ENCODE measurements at places on chromosomes 3 and 15. TPM values are rescaled to one million over a fixed set of nuclear protein-coding genes. Genes with fewer than 3 reads are reported as not detected.

The STAC gene
- total RNA-seq = 9.4 TPM

The ITIH1 gene
- total RNA-seq = 3.5 TPM

The AADACL2 gene
- not detected for total RNA-seq

The PRSS50 gene
- 3.8 TPM for total RNA-seq

The COL6A6 gene
- total RNA-seq = 1.7 TPM

The UBE2Q2 gene
- total RNA-seq = 43.8 TPM

The SLCO2A1 gene
- 2.5 TPM for total RNA-seq

DNA sequence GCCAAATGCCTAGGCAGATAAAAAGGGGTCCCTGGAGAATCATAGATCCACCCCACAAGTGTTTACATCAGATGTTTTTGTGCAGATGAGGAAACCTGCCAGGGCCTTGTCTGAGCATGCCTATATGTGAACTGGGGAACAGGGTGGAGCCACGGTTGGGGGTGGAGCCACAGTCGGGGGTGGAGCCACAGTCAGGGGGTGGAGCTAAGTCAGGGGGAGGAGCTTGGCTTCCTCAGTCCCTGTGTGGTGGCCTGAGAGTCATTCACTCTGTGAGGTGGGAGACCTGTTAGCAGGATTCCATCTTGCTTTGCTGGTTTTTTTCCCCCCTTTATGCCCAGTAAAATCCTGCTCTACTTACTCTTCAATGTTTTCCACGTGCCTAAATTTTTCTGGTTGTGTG is 57.8 kb upstream of the TGFBR2 start:
- no peaks in the 10 kb centered on the region for H3K4me1 ChIP-seq
- no peaks in the 10 kb centered on the region for H3K36me3 ChIP-seq
- peak; percentile 57 for DNase-seq
- H3K27me3 ChIP-seq = no peaks in the 10 kb centered on the region

DNA sequence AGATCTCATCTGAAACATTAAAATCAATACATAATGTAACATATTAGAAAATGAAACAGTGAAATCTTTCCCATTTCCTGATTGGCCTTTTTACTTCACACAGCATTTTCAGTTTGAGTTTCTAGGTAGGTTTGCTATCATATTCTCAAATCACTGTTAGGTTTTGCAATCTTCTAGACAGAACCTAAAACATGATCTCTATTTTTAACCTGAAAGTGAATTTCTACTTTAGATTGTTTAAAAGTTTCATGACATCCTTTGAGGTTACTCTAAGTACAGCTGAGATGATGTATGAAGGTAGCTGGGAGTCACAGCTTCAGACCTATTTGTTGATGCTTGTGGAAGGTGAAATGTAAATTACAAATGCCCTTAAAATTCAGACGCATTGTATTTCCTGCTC is 118.4 kb upstream of the GPR149 start:
- H3K36me3 ChIP-seq = no peaks in the 10 kb centered on the region

GRCh38 chr3:47892286-47893040 is 89.5 kb downstream of the DHX30 start:
- peaks cover 16% of the 10 kb centered on the region for H3K4me1 ChIP-seq
- no peaks in the 10 kb centered on the region for H3K27me3 ChIP-seq
- H3K4me3 ChIP-seq = no peak overlapping the region

GRCh38 chr3:164918905-164919304 is 159.4 kb downstream of the SI start:
- H3K27ac ChIP-seq = no peak overlapping the region
- H3K27me3 ChIP-seq = no peaks in the 10 kb centered on the region
- DNase-seq = no peak
- H3K4me1 ChIP-seq = no peaks in the 10 kb centered on the region

GRCh38 chr3:98536456-98537017 is 4.8 kb downstream of the GPR15 start:
- DNase-seq = no peak
- H3K4me3 ChIP-seq = no peak overlapping the region
- H3K27me3 ChIP-seq = no peaks in the 10 kb centered on the region
- no peak overlapping the region for H3K27ac ChIP-seq
- no peaks in the 10 kb centered on the region for H3K36me3 ChIP-seq

DNA sequence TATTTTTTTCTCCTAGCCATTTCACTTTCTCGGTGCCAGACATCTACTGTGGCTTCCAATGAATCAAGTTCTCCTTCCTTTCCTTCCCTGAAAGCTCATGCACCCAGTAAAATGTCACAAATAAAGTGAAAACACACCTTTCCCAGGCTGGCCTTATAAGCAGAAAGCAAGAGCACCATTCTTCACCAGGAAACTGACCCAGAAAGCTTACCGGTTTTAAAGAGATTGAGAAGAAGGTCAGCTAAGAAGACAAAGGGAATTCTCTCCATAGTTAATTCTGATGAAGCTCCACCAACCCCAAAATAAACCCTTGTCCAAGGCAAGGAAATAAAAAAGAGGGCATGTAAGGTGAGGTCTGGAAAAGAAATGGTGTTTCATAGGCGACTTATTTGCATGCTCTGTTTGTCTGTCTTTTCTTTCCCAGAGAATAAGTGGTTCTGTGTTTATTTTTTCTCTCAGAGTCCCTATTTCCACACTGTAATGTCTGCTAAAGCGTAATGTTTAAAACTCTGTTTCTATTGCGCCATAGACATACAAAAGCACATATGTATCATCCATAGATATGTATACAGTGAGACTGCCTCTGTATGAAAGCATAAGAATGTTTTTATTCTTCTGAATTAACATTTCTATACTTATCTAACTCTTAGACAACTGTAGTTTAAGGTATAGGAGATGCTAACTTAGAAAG is 2.8 kb downstream of the LSAMP start:
- DNase-seq = no peak
- H3K27me3 ChIP-seq = no peaks in the 10 kb centered on the region

- DNase-seq = no peak
- no peaks in the 10 kb centered on the region for H3K27me3 ChIP-seq
- no peaks in the 10 kb centered on the region for H3K4me1 ChIP-seq
- no peak overlapping the region for H3K27ac ChIP-seq
- no peak overlapping the region for H3K4me3 ChIP-seq
- H3K36me3 ChIP-seq = no peaks in the 10 kb centered on the region
Measured at GRCh38 chr3:87318617-87319021, 42.2 kb upstream of the POU1F1 start.

DNA sequence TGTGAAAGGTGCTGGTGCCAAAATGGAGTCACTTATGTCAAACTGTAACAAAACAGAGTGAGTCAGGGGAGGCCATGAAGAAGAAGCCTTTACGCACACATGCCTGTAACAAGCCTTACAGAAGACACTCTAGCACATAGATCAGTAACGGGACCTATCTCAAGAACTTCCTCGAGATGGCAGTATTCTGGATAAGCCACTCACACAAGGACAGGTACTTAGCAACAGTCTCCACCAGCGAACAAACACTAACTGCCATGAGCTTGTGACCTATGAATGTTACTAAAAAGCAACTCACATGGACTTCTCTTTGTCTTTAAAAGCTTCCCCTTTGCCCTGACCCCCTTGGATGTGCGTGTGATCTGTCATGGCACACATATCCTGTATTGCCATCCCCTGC is 235.1 kb downstream of the CD47 start:
- no peak overlapping the region for H3K27ac ChIP-seq
- no peaks in the 10 kb centered on the region for H3K4me1 ChIP-seq
- no peak overlapping the region for H3K4me3 ChIP-seq
- H3K36me3 ChIP-seq = no peaks in the 10 kb centered on the region
- DNase-seq = no peak
- no peaks in the 10 kb centered on the region for H3K27me3 ChIP-seq

DNA sequence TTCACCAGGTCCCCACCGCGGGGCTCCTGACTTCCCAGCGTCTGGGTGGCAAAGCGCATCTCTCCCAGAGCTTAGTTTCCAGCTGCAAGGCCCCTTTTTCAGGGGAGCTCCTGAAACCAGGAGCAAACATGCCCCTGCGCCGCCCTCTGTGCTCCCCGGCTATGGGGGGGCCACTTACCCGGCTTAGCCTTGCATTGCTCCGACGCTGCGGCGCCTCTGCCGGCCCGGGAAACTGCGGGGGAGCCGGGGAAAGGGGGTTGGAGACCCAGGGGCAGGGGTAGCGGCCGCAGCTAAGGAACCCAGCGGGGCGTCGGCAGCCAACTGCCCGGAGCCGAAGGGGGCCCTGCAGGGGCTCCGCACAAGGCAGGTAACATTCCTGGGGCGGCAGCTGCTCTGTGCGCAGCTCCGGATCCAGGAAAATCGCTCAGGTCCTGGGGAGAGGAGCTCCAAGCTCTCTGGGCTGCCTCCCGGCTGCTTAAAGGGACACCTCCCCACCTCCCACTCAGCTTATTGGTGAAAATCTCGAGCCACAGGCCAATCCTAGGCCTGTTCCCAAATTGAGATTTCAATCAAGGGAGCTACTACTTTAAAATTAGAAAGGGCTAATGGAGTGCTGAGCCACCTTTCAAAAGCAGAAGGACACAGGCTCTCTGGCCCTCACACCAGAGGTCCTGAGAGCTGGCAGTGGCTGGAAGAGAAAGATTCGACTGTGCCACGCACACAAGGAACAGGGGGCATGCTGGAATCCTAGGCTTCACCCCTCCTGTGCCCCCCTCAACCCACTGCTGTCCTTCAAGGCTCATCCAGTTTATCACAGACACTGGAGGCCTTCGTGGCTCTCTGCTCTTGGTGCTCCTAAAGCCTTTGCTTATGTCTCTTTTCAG is 42.7 kb upstream of the PRICKLE2 start:
- peak overlapping the region; percentile 84 for H3K27ac ChIP-seq
- DNase-seq = peak; percentile 64
- peak overlapping the region; percentile 65 for H3K4me3 ChIP-seq

- no peaks in the 10 kb centered on the region for H3K4me1 ChIP-seq
- no peaks in the 10 kb centered on the region for H3K36me3 ChIP-seq
- H3K4me3 ChIP-seq = no peak overlapping the region
- no peaks in the 10 kb centered on the region for H3K27me3 ChIP-seq
- H3K27ac ChIP-seq = no peak overlapping the region
- DNase-seq = no peak
Measured at GRCh38 chr3:186694288-186695032, 22.7 kb upstream of the KNG1 start.

DNA sequence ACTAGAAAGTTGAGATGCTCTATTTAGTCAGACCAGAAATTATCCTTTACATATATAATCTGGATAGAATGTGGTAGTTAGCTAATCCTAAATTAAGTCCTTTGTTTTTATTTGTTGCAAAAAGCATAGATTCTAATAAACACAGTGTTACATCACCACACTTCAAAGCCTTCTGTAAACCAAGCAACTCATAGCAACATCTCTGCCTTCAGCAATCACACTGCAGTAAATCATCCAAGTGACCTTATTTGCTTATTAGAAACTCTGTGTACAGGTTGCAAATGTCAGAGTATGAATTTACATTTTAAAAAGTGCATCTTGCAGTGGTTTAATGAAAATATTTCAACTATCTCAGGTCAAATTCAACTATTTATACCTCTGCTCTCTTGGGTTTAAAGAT is 242.5 kb downstream of the GBE1 start:
- no peak overlapping the region for H3K4me3 ChIP-seq
- H3K4me1 ChIP-seq = no peaks in the 10 kb centered on the region
- H3K27me3 ChIP-seq = no peaks in the 10 kb centered on the region

- H3K36me3 ChIP-seq = no peaks in the 10 kb centered on the region
- no peaks in the 10 kb centered on the region for H3K27me3 ChIP-seq
- no peak overlapping the region for H3K27ac ChIP-seq
- no peaks in the 10 kb centered on the region for H3K4me1 ChIP-seq
Measured at GRCh38 chr3:40185029-40185695, 124.3 kb upstream of the EIF1B start.

DNA sequence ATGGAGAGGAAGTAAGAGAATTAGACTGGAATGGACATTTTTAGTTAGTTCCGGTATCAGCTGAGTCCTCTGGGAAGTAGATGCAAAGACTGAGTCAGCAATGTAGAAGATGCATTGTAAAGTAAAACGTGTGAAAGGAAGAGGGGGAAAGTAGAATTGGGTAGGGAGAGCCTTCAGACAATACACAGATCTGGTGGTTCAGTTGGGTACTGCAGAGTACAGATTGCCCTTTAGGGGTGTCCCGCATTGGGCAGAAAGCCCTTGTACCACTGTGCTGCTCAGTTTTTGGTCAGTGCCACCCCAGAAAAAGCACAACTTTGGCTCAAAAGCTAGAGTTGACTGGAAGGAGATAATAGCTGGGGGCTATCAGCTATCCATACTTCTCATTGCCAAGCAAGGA is 247.4 kb downstream of the KBTBD8 start:
- H3K27me3 ChIP-seq = no peaks in the 10 kb centered on the region
- H3K4me1 ChIP-seq = no peaks in the 10 kb centered on the region

- H3K27me3 ChIP-seq = no peaks in the 10 kb centered on the region
- H3K4me3 ChIP-seq = no peak overlapping the region
- DNase-seq = no peak
- H3K4me1 ChIP-seq = no peaks in the 10 kb centered on the region
Measured at GRCh38 chr3:124044956-124045355, 53.0 kb upstream of the ROPN1 start.

DNA sequence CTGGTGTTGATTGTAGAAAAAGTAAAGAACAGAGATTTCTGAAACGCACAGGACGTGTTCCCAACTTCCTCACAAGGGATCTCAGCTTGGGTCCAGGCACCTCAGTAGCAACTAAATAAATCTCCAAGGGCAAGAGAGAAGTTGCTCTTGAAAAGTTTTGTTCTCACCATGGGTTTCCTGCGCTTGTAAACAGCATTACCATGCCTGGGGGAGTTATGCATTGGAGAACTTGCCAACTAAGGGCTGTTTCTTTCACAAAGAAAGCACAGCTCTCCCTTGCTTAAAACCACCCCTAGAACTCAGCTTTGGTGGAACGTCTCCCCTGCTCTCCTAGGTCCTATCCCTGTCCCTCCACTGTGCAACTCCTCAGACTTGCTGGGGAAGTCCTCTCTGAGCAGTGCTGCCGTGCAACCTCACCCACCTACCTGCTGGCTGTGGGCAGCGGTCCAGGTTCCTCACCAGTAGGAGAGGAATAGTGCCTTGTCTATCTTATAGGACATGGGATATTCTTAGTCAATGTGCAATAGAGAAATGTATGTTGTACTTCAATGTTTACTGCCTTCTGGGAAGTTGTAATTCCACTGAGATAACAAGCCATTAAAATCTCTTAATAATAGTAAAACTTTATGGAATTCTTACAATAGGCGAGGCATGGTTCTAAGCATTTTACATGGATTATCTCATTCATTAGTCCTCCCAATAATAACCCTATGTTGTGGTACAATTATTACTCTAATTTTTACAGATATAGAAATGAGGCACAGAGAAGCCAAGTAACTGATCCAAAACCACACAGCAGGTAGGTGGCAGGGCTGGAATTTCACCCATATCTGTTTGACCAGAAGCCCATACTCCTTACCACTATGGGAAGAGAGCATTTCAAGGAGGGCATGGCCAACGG is 51.5 kb downstream of the UMPS start:
- H3K4me1 ChIP-seq = peaks cover 41% of the 10 kb centered on the region
- DNase-seq = no peak
- H3K27me3 ChIP-seq = no peaks in the 10 kb centered on the region

- H3K4me3 ChIP-seq = no peak overlapping the region
- no peak overlapping the region for H3K27ac ChIP-seq
- no peak for DNase-seq
- H3K36me3 ChIP-seq = no peaks in the 10 kb centered on the region
- H3K27me3 ChIP-seq = no peaks in the 10 kb centered on the region
- H3K4me1 ChIP-seq = no peaks in the 10 kb centered on the region
Measured at GRCh38 chr3:76811418-76811817, 228.5 kb upstream of the ROBO2 start.

GRCh38 chr15:97037080-97037479 is 706.6 kb downstream of the NR2F2 start:
- H3K36me3 ChIP-seq = no peaks in the 10 kb centered on the region
- H3K4me3 ChIP-seq = no peak overlapping the region
- H3K27ac ChIP-seq = no peak overlapping the region
- no peak for DNase-seq
- H3K27me3 ChIP-seq = no peaks in the 10 kb centered on the region

GRCh38 chr3:142857056-142857455 is 31.8 kb downstream of the PCOLCE2 start:
- no peak overlapping the region for H3K4me3 ChIP-seq
- DNase-seq = peak; percentile 70
- H3K36me3 ChIP-seq = no peaks in the 10 kb centered on the region
- H3K4me1 ChIP-seq = peaks cover 7% of the 10 kb centered on the region
- H3K27me3 ChIP-seq = no peaks in the 10 kb centered on the region
